CD4-positive, alpha-beta T cell (primary cell): ENCODE measurements at places on chromosomes 13 and 19.

- no peak for DNase-seq
These were observed 9.7 kb upstream of the SLITRK5 start for GRCh38 chr13:87661471-87661870.

GRCh38 chr13:21015284-21015683 is 46.1 kb downstream of the LATS2 start:
- no peak for DNase-seq

GRCh38 chr13:84985860-84986259 is 813.4 kb downstream of the SLITRK6 start:
- no peak for DNase-seq

DNA sequence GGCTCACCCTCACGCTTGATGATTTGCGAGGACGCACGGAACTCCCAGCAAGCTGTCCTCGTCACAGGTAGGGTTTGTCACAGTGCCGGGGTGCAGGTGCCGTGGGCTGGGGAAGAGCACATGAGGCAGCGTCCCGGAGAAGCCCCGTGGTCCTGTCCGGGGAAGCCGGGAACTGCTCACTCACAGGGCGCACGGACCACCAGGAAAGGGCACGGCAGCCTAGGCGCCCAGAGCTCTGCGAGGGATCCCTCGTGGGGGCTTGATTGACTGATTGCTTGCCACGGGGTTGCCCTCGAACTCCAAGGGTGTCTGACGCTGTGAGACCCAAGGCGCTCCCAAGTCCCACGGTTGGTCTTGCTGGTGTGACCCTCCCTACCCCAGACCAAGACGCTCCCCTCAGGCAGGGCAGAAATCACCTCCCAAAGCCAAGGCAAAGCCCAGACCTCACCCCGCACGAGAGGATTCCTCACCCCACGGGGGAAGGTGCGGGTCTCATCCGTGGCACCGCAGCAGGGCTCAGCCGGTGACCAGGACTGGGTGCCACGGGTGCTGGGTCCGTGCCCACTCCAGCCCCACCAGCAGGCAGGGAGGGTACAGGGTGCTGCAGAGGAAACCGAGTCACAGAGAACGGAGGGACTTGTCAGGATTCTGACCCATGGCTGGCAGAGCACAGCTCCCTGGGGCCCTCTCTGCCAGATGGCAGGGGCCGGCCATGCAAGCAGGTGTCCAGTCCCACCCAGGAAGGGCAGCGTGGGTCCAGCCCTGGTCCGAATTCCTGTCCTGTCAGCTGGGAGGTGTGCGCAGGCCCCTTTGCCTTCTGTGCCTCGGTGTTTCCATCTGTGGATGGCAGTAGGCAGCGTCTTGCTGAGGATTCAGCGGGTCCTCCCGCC is 7.7 kb downstream of the C2CD4C start:
- DNase-seq, result no peak

- no peak for DNase-seq
These were observed 366.2 kb downstream of the DNAJC15 start for GRCh38 chr13:43389573-43389972.

DNA sequence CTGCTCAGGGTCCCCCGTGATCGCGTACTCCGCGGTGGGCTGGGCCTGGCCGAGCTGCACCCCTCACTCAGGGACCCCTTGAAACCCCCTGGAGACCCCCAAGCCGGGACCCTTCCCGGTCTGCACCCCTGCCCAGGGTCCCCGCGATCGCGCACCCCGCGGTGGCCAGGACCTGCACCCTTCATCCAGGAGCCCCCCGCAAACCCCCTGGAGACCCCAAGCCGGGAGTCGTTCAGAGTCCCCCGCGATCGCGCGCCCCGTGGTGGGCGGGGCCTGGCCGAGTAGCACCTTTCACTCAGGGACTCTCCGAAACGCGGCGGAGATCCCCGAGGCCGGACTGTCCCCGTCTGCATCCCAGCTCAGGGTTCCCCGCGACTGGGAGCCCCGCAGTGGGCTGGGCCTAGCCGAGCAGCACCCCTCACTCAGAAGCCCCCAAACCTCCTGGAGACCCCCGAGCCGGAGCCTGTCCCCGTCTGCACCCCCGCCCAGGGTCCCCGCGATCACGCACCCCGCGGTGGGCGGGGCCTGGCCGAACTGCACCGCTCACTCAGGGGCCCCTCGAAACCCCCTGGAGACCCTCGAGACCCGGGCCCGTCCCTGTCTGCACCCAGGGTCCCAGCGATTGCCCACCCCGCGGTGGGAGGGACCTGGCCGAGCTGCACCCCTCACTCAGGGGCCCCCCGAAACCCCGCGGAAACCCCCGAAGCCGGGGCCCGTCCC is 748 bp downstream of the LMNB2 start:
- peak; percentile 80 for DNase-seq
